ENCODE measurements at places on chromosomes 12 and 14.

DNA sequence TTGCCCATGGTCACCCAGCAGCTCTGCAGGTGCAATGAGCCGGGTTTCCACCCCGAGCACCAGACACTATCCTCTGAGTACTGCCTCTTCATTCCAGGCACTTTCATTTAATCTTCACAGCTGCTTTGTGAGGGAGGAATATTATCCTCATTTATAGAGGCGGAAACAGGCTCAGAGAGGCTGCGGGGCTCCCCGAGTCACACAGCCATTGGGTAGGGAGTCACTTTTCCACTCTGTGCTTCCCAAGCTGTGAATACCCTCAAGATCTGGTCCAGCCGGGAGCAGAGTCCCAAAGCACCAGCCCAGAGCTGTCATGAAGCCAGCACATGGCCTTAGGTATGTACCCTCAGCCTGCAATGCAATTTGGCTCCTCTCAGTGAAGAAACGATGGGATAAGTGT is 51.7 kb upstream of the RIN3 start:
- DNase-seq, result no peak

GRCh38 chr14:101074196-101075024 is 170.9 kb upstream of the RTL1 start:
- DNase-seq, result no peak

- no peak for DNase-seq
Measured at GRCh38 chr12:11158885-11159444, 12.0 kb upstream of the SMIM10L1 start.

- DNase-seq, result no peak
Measured at GRCh38 chr14:77103475-77103874, 5.4 kb downstream of the CIPC start.

DNA sequence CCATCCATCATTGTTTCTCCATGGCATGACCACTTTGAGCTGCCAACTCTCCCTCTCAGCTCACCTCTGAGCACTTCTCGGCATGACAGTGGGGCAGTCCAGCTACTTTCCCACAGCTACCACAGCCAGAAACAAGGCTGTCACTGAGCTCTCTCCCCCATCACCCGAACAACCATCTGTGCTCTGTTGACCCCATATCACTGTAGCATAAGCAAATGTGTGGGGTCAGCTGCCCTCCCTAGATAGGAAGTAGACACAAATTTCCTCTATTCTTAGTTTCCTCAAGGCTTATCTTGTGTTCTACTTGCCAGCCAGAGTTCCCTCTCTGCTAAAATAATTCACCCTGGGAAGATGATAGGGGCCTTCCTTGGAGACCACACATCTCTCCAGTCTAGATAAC is 82.6 kb upstream of the FUT8 start:
- DNase-seq, result no peak

GRCh38 chr12:117412465-117413188 is 51.2 kb upstream of the NOS1 start:
- DNase-seq, result no peak

- DNase-seq, result peak; percentile 35
Measured at GRCh38 chr14:26596543-26597061, 1.2 kb downstream of the NOVA1 start.

DNA sequence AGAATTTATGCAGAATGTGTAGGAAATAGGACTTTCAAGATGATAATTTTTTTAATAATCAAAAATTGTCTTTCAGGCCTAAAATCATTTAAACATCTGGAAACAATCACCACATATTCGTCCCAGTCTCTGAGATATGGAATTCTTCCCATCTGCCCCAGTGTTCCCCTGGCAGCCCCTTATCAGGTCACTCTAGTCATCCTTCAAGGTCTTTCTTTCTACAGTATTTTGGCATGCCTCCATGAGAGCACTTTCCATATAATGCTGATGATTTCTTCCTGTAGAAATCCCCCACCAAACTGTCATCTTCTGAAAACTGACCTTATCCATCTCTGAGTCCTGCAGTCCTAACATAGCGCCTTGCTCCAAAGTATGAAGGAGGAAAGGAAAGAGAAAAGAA is 422.1 kb downstream of the RPS29 start:
- DNase-seq, result no peak

DNA sequence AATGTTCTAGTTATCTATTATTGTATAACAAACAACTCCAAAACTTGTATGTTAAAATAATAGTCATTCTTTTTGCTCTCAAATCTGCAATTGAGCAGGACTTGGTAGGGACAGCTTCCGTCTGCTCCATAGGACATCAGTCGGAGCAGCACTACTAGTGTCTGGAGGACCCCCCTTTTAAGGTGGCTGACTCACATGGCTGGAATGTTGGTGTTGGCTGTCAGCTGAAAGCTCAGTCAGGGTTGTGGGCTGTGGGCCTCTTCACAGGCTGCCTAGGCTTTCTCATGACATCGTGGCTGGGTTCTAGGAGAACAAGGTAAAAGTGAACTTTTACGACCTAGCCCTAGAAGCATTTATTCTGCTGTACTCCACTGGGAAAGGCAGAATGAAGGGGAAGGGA is 160.6 kb downstream of the ANO4 start:
- DNase-seq, result no peak

DNA sequence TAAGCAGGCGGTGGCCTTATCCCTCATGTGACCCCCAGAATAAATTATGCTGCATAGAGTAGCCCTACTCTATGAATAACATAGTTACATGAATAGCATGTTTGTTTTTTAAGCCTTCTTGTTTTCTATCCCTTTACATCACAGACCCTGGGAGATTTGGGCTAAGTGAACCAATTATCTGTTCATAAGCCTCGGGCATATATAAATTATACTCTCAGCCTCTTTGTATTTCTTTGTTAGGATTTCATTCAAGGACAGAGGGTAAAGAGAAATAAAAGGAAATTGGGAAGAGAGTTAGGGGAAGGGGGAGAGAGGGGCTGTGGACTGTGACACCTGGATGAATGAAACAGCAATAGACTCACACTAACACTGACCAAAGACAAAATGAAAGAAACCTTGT is 35.3 kb upstream of the RTRAF start:
- DNase-seq, result peak; percentile 14

GRCh38 chr12:52438305-52439301 is 4.4 kb upstream of the KRT75 start:
- DNase-seq, result no peak

GRCh38 chr12:65170209-65170881 is 962 bp downstream of the LEMD3 start:
- DNase-seq, result no peak

DNA sequence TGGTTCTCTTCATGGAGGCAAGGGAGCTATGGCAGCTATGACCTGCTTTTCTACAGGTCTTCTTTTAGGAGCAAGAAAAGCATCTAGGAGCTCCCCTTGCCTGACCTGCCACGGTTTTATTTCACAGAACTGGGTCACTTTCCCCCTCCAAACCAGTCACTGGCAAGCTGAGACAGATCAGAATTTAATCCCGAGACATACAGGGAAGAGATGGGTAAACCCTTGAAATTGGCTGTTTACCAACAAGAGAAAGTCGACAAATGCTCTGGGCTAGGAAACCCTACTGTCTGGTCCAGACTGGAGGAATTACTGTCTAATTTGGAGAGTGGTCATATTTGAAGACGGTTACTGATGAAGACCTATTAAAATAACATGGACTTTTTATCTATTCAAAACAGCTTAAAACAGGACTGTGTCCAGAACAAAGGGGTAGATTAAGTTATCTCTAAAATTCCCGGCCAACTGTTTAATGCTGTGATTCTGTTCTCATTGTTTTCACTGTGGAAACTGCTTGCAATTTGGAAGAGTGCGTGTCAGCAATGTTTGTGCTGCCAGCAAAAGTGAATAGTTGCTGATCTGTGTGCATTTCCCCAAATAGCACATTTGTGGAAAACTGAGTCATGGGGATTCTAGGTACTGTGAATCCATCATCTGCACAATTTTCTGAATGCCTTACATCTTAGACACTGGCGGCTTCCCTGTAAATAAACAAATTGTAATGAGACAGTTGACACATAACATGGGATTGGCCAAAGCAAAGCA is 73.4 kb upstream of the EEA1 start:
- no peak for DNase-seq

GRCh38 chr14:53496668-53497067 is 343.5 kb upstream of the DDHD1 start:
- no peak for DNase-seq

DNA sequence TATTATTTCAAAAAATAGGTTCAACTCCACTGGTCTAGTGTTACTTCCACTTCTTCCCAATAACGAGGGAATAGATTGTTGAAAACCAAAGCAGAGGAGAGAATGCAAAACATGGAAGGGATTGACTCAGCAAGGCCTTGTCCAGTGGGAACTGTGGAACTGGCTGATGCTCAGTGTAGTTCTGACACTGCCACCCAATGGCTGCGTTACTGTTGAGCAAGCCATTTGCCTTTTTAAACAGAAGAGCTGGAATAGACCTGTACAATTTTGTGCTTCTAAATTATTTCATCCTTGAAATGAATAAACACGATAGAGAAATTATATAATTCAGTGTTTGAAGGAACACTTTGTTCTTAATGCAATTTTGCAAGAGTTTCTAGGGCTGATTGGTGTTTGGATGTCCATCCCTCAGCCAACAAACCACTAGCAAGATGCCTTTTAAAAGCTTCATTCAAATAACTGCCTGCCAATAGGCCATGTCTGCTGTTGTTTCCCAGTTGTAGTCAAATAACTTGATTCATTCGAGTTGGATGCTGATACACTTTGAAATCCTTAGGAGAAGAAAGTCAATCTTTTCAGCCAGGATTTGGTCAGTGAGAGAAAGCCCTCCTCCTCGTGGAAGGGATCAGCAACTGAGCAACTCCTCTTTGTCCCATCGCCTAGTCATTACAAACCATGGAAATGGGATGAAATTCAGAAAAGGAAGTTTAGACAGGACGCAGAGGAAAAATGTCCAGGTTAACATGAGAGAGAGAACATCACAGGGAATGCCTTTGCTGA is 7.3 kb upstream of the MGP start:
- DNase-seq, result no peak

- DNase-seq, result no peak
Measured at GRCh38 chr12:47832263-47832933, 12.7 kb upstream of the HDAC7 start.

DNA sequence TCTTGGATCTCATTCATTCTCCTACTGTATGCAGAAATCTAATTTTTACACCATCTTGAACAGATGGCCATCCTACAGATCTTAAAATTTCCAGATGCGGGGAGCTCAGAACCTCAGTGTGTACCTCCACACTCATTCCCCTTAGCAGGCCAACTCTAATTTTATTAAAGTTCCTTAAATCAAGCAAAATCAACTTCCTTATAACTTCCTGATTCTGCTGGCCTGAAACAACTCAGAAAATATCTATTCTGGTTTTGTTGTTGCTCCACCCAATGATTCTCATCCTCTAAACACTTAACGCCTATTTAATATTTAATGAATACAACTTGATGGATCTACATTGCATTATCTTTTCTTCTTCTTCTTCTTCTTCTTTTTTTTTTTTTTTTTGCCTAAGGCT is 3.1 kb downstream of the EMP1 start:
- DNase-seq, result no peak

DNA sequence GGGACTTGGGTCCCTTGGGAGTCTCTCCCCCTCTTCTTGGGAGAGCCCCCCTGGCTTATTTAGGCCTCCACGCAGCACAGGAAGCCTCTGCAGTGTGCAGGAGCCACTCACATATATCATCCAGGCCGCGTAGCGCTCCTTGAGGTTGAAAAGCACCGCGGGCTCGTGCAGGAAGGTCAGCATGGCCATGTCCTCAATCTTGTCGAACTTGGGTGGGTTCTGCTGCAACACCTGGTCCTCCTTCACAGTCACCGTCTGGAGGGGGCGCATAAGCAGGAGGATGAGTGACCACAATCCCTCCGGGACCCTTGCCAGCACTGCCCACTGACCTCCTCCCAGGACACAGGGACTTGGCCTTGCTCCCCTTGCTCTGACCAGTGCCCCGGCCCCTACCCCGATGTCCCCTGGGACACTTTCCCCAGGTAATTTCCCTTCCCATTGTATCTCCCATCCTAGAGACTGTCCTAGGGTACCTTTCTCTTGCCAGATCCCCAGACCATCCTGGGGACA is 2.5 kb downstream of the MYH6 start:
- no peak for DNase-seq

DNA sequence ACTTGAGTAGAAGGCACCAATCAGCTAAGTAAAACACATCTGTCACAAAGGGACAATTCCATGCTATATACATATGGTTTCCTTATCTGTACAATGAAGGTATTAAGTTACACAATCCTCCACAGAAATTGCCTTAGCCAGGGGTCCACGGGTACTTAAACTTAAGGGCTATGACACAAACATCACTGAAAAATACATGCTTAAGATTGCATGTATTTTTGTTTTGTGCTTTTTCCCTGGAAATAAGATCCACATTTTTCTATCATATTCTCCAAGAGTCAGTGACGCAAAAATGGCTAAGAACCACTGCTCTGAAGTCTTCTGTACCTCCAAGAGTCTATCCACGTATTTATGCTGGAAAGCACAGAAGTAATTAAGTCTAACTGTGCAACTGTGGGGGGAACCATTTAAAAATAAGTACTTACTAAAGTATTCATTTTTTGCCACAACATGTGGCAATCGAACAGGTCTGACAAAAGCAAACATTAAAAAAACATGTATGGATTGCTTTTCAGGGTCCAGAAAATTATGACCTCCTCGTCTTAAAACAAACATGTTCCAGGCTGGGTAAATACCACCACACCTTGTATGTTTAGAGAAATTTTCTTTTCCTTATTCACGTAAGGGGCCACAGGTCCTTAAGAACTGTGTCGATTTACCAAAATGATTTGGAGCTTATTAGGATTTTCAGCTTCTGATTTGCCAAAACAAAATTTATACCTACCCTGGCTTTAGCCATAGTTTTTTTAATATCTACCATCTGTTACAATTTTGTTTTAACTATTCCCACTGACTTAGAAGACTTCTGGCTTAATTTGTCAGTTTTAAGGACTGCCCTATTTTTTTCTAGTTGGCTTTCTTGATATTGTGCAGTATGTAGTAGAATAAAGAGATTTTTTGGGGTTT is 2.8 kb downstream of the SLC38A2 start:
- DNase-seq, result no peak

DNA sequence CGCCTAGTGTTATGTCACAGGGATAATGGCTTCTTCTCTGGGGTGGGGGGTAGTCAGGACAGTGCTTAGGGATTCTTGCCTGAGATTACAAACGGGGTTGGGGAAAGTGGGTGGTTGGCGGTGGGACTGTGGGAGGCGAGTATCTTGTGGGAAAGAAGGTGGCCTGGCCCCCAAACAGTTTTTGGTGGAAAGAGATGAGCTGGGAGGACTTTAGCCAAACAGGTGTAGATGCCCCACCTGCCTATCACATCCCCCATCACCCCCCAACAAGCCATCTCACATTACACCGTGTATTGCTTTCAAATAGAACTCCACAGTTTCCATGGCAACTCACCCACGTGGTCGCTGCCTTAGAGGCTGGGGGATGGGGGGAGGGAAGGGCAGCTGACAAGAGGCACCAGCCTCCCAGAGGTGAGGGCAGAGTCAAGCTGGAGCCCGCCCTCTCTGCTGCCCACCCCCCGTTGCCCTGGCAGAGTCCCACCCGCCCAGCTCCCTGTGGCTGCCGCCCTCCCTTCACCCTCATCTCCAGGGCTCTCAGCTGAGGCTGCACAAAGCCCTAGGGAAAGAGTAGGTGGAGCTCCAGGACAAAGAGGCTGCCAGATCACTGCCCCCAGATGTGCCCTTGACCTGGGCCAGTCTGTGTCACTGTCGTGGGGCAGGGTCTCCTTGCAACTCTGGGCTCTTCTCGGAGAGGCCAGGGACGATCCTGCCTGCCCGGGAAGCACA is 98.3 kb downstream of the LRRC74A start:
- DNase-seq, result peak; percentile 44

- no peak for DNase-seq
Measured at GRCh38 chr14:104975481-104976197, 2.5 kb downstream of the AHNAK2 start.

GRCh38 chr12:104662203-104662602 is 205.5 kb downstream of the CHST11 start:
- DNase-seq, result no peak

Measured in NCI-H1930 (cell line).